Left lung (tissue), 14 donors: ENCODE measurements at places on chromosomes 7 and 10.

DNA sequence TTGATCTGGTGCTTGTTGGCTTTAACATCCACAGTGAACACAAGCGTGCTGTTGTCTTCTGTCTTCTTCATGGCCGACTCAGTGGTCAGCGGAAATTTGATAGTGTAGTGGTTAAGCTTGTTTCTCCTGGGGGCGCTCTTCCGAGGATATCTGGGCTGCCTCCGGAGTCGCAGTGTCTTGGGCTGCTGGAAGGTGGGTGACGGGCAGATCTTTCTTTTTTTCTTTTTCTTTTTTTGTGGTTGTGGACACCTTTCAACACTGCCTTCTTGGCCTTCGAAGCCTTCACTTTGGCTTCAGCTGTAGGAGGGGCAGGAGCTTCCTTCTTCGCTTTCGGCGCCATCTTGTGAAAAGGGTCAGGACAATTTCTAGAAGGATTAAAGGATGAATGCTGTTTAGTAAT, 23.8 kb upstream of the RPA3 start:
- DNase-seq: no peak

DNA sequence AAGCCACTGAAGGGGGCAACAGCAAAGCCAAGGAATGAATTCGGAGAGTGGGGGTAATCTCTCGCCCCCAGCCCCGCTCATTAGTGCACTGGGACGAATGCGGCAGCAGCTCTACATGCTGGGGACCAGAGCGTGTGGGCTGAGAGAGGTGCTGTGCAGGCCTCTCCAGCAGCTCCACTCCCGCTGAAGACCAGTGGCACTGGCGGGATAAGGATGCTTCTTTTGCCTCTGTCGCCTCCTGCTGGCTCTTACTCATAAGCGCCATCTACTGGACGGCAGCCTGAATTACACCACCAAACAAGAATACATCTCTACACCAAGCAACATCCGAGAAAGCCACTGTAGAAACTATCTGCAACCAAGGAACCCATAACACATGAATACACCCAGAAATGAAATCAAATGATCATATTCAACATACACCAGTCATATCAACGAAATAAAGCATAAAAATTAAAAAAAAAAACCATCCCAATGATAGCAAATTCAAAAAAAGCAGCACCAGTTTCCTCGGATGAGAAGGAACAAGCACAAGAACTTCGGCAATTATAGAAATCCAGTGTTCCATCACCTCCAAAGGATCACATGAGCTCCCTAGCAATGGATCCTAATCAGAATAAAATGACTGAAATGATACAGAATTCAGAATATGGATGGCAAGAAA, 79.0 kb upstream of the TMEM168 start:
- no peak for DNase-seq

DNA sequence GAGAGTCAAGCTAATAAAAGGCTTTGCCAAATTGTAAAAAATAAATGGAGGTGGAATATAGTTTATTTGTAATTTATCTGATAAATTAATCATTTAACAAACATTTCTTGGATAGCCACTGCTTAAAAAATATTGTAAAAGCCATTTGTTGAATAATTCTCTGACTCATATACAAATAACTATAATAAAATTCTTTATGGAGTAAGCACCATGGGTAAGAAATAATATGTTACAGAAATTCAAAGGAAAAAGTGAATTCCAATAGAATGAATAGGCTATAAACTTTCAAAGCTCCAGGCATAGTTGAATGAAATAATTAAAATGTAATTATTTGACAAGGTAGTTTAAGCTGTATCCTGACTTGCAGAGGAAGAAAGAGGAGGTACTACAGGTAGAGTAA, 291.4 kb upstream of the TMEM229A start:
- DNase-seq: no peak

GRCh38 chr10:92757066-92757710, 67.4 kb downstream of the HHEX start:
- peak; percentile 87 for DNase-seq

DNA sequence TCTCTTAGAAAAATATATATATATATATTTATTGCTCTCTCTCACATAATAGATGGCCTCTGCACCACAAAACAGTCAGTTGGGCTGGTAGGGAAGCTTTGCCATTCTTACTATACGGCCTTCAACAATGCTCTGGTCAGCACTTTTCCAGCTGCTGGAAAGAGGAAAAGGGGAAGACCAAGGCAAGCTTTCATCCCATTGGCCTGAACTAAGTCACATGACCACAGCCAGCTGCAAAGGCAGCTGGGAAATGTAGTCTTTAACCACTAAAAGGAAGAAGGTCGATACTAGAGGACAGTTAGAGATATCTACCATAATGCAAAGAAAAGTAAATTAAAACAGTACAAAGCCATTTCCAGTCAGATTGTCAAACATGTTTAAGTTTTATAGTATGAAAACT, 58.4 kb upstream of the MACROH2A2 start:
- DNase-seq: no peak

DNA sequence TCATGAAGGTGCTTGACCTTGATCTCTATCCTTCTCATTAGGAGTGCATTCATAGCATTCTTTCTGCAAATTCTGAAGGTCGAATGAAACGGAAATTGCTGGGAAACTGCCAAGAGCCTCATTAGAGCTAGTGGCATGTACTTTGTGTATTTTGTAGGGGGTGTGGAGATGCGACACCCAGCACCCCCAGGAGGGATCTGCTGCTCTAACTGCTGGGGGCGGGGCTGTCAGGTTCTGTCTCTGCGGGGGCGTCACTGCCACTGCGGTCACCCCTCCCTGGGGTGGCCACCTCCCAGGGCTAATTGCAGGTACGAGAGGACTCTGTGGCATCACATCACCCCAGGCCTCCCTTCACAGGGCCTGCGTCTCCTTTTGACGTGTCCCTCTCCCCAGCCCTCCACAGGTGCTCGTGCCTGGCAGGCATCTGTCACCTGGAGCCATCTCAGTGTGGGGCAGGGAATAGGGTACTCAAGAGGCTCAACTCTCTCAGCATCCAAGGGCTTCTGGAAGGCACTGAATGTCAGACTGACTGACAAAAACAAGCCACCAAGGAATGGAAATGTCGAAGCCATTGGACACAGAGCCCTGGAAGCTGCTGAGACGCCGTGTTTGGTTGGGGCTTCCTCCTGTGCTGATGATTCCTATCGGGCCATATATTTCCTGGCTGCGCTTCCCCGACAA, 151.1 kb downstream of the ACTR3B start:
- peak; percentile 55 for DNase-seq

GRCh38 chr7:45878457-45879144, 5.7 kb upstream of the CCDC201 start:
- DNase-seq: no peak

- no peak for DNase-seq
Observed at GRCh38 chr10:86958901-86959736, 720 bp downstream of the SNCG start.

DNA sequence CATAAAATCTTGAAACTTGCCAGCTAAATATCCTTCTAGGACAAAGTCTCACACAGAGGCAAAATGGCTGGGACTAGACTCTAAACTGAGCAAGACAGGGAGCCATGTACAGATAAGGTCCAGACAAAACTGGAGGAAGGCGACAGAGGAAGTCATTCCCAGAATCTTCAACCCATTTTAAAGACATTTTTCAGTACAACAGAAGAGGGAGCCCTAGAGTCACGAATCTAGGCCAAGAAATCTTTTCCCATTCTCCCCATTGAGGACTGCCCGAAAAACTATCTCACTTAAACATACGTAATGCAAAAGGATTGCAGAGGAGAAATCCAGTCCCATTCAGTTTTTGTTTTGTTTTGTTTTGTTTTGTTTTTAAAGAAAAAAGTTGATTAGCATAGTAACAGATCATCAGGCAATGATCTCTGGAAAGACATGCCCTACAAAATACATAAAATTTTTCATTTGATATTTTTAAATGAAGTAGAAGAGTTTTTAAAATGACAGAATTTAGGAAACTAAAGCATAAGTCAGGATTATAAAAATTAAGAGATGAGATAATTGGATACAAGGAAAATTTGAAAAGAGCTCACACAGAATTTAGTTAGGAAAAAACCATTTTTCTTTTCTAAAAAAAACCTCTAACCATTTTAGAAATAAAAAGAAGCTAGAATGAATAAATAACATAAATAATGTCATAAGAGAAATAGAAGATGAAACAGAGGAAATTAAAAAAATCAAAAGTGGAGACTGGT, 16.9 kb upstream of the PRF1 start:
- no peak for DNase-seq

GRCh38 chr7:46032353-46032752, 111.3 kb upstream of the IGFBP3 start:
- no peak for DNase-seq

DNA sequence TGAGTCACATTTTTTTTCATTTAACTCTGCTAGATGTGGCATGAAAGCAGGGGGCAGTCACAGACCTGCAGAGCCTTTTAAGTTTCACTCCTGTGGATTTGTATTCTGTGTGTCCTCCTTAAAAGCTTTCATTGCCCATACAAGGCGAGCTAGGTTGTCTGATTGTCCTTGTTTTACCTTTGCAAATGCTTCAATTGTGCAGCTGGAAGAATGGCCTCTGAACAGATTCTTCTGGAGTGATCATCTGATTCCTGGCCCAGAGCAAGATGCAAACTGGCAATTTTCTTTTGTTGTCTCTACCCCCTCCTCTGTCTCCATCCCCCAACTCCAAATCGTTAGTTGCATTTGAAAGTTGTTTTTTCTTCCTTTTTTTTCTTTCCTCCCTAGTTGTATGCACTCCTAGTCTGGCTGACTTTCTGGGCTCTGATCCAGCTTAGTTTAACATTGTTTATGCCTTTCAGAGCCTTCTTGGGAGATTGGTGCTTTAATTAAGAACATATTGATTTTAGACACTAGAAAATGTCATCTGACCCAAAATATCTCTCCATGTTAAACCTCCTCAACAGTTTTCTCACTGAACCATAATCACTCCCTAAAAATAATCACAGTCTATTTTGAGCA, 150.2 kb downstream of the REEP3 start:
- no peak for DNase-seq

- DNase-seq: no peak
Observed at GRCh38 chr7:131879424-131879823, 323.0 kb upstream of the PODXL start.

GRCh38 chr7:92485974-92486373, 8.2 kb upstream of the ERVW-1 start:
- DNase-seq: no peak

GRCh38 chr7:151003572-151003971, 12.8 kb downstream of the NOS3 start:
- DNase-seq: peak; percentile 69

DNA sequence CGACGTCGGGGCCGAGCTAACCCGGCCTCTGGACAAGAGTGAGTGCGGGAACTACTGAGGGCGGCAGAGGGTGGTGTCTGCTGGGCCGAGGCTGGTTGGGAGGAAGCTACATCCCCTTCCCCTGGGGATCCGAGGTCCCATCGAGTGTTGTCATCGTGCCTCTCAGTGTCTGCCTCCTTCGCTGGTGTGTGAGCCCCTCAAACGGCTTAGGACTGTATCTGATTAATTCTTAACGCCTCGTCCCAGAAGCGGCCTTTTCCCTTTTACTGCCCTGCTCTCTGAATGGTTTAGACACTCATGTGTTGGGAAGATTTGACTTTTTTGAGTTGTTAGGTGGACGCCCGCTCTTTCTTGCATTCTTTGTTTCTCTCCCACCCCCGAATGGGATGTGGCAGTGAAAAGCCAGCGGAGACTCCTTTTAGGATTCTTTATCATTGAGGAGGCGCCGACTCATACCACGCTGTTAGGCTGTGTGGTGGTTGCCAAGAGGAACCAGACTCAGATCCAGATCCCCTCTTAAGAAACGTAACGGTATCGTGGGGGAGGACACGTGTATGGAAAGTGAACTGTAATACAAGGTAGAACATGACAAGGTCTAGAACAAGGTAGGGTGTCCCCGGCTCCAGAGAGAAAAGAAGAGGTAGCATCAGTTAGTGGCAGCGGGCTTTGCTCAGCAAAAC, 631 bp downstream of the SUPV3L1 start:
- DNase-seq: no peak

GRCh38 chr10:103966671-103967447, at the start of gene SLK:
Gene SLK (plus strand): TSS chr10:103967140. CDS start chr10:103967746, 606 bp downstream.
- peak; percentile 92 for DNase-seq

GRCh38 chr7:138138244-138138643, 62.0 kb downstream of the AKR1D1 start:
- DNase-seq: no peak

- no peak for DNase-seq
Observed at GRCh38 chr10:31683682-31684081, 244.9 kb downstream of the ARHGAP12 start.
